ENCODE measurements at places on chromosomes 12 and 14.

DNA sequence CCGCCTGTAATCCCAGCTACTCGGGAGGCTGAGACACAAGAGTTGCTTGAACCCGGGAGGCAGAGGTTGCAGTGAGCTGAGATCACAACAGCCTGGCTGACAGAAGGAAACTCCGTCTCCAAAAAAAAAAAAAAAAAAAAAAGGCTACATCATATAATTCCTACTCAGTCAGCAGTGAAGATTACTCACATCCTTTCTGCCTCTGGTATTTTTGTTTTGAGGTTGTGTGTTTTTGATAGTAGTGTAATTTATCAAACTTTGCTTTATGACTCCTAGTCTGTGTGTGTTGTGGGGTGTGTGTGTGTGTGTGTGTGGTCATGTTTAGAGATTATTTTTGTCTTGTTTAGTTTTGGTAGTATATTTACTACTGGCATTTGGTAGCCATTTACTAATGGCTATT is 29.8 kb upstream of the DLGAP5 start:
- DNase-seq, result no peak

DNA sequence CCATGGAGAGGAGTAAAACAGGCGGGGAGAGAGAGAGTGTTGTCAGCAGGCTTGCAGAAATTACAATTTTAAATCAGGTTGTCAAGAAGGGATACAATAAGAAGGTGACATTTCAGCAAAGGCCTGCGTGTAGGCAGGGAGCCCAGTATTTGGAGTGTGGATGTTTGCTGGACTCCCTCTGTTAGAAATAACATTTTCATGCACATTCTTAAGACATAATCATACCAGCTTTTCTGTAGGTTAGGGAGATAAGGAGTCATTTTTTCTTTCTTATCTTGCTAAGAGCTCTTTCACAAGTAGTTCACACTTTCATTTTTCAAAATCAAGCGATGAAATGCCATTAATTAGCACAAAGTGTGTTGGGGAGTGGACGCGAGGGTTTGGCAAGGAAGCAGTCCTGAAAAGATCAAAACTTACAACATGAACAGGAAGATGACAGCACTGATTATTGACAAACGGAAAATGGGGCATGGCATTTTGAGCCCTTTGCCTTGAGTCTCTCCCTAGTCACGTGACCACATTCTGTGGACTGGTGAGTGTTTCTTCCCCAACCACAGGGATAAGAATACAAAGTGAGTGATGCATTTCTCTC is 160.2 kb downstream of the DAD1 start:
- no peak for DNase-seq

DNA sequence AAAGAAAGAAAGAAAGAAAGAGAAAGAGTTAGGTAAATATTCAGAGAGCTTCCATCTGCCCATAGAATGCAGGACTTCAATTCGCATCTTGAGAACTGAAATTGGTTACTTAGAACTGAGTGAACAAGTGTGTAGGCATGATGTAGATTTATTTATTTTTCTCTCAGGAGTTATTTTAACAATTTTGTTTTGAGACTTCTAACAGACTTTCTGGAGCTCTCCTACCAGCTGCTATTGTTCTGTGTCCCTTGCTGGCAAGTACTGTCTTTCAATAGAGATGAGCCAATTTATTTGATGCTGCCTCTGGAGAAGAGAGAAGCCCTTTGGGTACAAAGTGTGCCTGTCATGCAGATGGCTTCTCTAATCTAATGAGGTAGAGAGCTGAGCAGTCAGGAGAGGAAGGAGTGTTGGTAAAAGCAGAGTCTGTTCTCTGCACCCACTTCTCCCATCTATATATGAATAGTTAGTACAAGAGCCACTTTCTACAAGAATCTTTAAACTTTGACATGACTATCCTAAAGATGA is 67.0 kb downstream of the SYT1 start:
- no peak for DNase-seq

GRCh38 chr14:23478109-23478759 is 8.7 kb downstream of the NGDN start:
- DNase-seq, result no peak

DNA sequence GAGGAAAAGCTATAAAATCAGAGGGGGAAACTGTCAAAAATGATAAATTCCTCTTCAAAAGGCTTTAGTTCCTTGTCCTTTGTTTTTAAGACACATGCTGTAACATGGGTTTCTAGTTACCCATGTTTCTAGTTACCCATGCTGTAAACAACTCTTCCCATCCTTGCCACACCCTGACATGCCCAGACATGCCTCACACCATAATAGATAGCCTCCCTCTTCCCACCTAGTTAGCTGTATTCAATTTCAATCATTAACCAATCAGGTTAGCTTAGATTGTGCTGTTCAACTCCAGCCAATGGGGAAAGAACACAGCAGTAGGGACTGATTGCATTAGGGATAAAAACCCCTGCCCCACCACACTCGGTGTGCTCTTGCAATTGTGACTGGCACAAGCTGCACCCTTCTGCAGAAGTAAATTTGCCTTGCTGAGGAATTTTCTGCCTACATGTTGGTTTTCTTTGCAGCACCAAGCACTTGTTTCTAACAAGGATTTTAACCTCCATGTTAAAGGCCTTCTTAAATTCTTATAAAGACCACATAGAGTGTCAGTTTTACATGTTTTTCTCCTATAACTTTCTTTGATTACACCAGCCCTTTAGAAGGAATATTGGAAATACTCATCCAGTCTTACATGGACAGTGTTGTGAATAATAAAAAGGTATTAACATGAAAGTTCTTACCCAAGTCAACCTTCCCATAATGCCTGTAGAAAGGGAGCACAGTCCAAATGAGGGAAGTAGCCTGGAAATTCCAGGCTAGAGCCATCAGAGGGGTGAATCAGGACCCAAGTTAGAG is 32.5 kb upstream of the LALBA start:
- no peak for DNase-seq

DNA sequence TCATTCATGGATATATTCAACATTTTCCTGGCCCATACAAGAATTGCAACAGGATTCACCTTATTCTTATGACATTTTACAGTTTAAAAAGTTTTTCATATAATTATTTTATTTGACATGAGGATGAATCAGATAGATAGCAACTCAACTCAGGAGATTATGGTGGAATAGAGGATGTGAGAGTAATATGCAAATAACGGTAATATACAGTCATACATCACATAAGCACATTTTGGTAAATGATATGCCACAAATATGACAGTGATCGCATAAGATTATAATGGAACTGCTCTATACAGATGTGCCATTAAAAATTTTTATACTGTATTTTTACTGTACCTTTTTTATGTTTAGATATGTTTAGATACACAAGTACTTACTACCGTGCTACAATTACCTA is 24.1 kb upstream of the CRADD start:
- DNase-seq, result no peak

- DNase-seq, result no peak
Measured at GRCh38 chr12:75727577-75727976, 216.2 kb upstream of the KRR1 start.

DNA sequence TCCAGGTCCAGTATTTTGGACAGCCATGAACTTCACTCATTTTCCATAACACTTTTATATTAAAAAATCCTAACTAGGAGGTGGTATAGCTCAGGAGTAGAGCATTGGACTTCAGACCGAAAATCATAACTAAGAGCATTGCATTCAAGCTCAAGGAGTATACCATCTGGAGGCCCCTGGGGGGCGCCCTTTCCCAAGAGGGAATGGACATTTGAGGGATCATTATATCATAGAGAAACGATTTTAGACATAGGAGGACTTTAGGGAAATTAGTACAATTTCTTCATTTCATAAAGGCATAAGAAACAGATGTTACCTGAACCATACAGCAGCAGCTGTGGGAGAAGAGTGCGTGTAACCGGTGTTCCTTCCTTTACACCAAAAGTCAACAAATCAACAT is 5.2 kb upstream of the ATG14 start:
- DNase-seq, result no peak

GRCh38 chr14:96204151-96205058 is at the start of gene BDKRB2:
Gene BDKRB2 (plus strand): TSS chr14:96204839. CDS start chr14:96237108, 32,269 bp downstream.
- no peak for DNase-seq

Measured in CMK (cell line).